ENCODE measurements at places on chromosomes 16 and 17. TPM values are rescaled to one million over a fixed set of nuclear protein-coding genes. Genes with fewer than 3 reads are reported as not detected.

NPIPB9 gene
- 4.2 TPM for total RNA-seq

MYH11 gene
- 23.0 TPM for total RNA-seq

SCARF1 gene
- 5.7 TPM for total RNA-seq

CCL1 gene
- not detected for total RNA-seq

PMFBP1 gene
- total RNA-seq = not detected
